Sciatic nerve (tissue), 2 donors: ENCODE measurements at places on chromosomes 12 and 14. TPM values are rescaled to one million over a fixed set of nuclear protein-coding genes. Genes with fewer than 3 reads are reported as not detected.

Gene AKAP5
- total RNA-seq: 0.36 TPM

Gene CATSPERB
- total RNA-seq: 0.36 TPM

GRCh38 chr12:21334771-21335325, at the start of gene SLCO1A2:
Gene SLCO1A2 (minus strand): TSS chr12:21334917. CDS start chr12:21334647, 270 bp downstream.
- DNase-seq: no peak

- DNase-seq: no peak
Measured at GRCh38 chr12:49671031-49671765, 36.0 kb downstream of the FMNL3 start.

DNA sequence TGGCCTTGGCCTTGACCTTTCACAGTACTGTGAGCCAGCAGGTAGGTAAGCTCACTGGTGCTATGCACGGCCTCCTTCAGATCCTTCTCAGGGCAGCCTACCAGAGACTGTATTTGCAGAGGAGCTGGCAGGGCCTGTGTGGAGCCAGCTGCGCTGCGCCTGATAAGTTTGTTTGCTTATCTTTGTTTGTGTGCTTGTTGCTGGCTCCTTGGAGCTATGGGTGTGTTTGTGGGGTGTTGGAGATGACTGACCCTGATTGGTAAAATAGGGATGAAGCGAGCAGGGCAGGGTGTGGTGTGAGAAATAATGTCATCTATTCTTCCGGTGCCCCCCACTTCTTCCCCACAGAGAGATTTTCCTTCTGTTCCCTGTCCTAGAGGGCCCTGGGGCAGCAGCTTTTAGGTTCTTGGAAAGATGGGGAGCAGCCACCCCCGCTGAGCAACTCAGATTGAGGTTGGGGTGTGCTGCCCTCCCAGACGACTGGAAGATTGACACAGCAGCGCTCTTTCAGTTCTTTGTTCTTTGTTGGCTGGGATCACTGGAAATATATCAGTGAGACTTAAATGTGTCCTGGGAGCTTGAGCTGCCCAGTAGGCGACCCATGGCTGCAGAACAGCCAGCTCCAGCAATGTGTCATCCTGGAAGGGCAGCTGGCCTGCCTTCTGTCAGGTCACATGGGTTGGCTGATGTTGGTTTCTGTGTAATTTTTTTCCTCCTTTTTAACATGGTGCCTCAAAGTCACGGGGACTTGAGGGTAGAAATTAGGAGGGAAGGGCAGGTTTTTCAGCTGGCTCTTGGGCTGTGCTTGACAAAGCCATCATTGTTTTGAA, 19.6 kb downstream of the MLXIP start:
- DNase-seq: no peak

- no peak for DNase-seq
Measured at GRCh38 chr12:133165776-133166175, 15.5 kb upstream of the ZNF268 start.
